ENCODE measurements at places on chromosomes 5 and 9.

GRCh38 chr5:121445511-121445910 is 406.2 kb upstream of the FTMT start:
- no peak for DNase-seq

DNA sequence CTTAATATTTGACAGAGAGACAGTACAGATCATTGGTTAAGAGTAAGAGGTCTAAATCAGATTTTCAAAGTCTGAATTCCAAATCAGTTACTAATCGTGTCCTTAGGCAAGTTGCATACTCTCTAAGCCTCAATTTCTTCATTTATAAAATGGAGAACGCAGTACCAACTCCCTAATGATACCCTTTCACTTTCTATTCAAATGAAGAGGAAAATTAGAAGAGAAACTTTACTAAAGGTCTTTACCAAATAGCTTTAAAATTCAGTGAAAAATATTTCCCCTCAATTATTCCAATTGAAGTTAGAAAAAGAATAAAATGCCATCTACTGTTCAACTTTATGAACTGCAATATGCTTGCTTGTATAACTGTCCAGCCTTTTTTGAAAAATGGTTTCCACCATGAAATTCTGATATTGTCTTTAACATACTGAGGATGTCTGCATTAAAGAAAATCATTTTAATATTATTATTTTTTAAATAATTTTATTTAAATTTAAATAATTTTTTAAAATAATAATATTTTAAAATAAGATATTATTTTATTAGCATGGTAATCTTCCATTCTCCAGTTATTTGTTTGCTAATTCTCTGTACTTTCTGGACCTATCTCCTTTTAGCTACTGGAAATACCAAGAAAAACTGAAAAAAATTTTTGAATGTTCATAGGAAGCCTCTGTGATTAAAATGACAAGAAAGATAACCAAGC is 36.0 kb downstream of the POC5 start:
- peak; percentile 25 for DNase-seq

DNA sequence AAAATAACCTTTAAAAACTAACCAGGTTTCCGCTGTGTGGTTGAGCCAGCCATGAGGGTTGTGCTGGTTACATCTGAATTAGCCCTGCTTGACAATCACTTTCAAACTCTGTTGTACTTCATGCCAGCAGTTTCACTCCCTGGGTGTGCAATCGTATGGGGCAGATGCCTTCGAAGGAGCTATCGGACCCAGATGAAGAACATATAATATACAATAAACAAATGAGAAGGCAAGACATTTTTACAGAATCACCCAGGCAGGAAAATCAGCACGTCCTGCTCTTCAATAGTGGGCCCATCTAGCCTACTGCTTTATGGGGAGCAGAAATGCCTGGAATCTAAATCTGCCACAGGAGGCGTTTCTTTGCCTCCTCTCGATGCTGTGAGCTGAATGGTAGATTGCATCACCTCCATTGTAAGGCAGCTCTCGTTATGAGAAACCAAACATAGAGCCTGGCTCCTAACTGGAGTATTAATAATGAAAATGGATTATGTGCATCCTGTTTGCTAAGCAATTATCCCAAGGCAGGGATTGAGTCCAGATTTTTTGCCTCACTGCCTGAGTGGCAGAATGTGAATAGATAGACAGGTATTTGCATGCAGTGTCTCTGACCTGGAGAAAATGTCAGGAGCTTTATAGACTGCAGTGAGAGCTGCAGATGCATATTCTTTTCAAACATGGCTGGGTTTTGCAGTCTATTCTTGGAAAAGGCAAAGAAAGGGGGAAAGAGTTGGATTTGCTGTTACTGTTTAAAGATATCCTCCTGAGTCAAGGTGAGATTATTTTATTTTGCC is 143.3 kb upstream of the SMARCA2 start:
- DNase-seq, result no peak

GRCh38 chr9:3342159-3342777 is 183.5 kb downstream of the RFX3 start:
- no peak for DNase-seq

DNA sequence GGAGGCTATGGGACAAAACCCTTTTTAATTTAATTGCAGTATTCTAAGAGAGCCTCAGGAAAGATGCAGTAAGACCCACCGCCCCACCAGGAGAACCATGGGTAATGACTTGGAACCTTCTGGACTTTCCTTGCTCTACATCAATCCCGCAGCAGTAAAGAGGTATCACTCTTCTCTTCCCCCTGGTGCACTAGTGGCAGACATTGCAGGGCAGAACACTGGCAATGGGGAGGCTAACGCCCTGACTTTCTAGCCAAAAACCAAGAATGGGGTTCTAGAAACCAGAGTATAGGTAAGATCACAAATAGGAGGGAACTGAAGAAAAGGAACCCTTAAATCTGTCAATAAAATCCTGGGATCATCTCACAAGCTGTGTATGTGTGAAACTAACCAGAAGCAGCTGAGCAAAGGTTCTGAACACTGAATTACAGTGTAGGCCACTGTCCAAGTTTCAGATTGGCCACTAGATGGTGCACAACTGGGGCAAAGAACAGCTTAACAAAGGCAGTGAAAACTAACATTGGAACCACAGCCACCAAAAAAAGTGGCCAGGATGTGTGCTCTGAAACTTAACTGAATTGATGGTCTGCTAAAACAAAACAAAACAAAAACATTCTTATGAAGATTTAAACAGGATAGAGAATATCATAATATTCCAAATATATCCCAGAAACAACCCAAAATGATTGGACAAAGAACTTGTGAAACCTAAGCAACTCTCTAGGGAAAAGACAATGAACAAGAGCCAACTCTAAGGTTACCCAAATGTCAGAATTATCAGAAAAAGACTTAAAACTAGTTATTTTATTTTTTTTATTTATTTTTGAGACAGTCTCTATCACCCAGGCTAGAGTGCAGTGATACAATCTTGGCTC is 6.6 kb upstream of the FAM151B start:
- DNase-seq, result peak; percentile 45

DNA sequence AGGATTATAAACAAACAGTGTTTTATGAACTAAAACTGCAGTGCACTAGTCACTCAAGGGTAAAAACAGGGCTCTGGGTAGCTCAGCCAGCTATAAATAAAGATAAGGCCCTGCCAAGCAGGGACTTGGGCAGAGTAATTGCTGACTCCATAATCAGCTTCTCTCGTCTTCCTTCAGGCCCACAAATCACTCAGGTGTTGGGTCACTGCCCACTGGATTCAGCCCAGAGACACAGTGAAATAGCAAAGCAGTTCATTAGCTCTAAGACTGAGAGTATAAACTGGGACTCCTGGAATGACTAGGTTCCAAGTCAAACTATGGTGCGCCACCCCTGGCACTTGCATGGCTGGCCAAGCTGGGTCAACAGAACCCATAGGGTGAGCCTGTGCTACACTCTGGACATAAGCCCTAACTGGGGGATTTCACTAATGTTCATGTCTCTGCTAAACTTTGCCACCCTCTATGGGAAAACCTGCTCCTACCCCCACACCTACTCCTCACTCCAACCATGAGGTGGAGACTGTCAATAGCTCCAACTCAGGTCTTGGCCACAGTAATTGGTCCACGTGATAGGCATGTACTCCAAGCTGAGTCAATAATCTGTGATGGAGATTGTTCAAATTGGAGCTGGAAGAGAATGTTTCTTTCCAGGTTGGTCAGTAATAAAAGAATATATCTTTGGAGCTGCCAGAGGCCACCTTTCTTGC is 158.5 kb downstream of the SLIT3 start:
- no peak for DNase-seq

DNA sequence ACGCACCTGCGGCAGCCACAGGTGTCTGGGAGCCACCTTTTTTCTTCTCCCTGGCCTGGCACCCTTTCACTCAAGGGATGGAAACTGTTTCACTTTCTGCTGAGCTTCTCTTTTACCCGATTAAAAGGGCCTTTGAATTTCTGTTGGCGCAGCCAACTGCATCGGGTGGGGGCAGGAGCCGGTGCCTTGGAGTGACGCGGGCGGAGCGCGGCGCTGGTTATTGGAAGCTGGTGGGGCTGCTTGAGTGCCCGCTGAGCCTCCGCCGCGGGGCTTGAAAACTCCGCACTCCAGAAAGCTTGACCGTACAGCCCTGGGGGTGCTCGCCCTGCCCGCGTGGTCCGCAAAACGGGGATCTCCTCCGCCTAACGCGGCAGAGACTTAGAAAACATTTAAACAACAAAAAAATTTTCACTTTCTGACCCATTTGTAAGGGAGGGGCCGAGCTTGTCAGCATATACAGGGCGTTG is 52.0 kb upstream of the TJP2 start:
- peak; percentile 44 for DNase-seq

DNA sequence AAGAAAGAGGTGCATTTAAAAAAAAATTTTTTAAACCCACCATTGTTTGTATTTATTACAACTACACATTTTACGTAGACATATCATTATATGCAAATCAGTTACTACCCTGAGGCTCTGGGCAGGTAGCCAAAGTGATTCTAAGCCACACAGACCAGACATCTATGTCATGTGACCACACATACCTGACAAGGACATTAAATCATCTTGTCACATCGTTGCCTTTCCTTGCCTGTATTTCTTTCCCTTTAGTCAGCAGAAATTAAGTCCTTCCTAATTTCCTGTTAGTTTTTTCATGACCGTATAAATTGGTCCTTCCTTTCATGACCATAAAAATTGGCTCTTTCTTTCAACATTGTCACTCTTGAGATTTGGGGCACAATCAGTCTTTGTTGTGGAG is 134.2 kb upstream of the MARCHF11 start:
- DNase-seq, result no peak

DNA sequence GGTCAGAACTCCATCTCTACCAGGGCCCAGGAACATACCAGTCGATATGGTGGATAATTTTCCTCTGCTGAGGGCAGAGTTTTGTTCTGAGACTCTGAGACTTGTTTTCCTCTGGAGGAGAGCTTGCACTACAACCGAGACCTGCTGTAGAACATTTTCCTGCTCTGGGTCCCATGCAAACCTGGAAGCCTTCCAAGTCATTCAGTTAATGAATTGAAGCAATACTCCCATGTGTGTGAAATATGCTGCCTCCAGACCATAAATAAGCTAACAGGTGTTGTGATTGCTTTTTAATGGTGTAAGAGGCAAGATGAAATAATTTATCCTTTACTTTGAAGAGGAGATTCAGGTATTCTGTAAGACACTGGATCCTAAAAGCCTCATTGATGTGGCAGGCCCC is 372.8 kb downstream of the TMEM167A start:
- no peak for DNase-seq

- DNase-seq, result no peak
These were observed 103.3 kb upstream of the TAS2R1 start for GRCh38 chr5:9733486-9733885.

All from HTR-8/SVneo (cell line).